T-helper 9 cell (primary cell): ENCODE measurements at places on chromosomes 5 and 9.
A peak's percentile ranks its signal among the peaks of the same experiment; 100 is the strongest.

- no peak for DNase-seq
These were observed 489.4 kb downstream of the ZNF608 start for GRCh38 chr5:124257048-124257447.

DNA sequence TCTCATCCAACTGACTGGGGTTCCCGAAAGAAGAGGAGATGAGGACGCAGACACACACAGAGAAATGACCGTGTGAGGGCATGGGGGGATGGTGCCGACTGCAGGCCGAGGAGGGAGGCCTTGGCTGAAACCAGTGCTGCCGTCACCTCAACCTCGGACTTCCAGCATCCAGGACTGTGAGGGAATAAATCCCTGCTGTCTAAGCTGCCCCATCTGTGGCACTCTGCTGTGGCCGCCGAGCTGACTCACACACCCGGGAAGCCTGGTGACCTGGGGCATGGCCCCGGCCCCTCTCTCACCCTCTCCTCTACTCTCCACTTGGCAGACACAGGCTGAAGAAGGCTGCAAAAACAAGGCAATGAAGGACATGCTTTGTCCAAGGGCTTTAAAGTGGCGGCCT is 4.4 kb upstream of the COL5A1 start:
- no peak for DNase-seq

GRCh38 chr9:90007516-90008440 is 403.0 kb downstream of the GADD45G start:
- DNase-seq: no peak

DNA sequence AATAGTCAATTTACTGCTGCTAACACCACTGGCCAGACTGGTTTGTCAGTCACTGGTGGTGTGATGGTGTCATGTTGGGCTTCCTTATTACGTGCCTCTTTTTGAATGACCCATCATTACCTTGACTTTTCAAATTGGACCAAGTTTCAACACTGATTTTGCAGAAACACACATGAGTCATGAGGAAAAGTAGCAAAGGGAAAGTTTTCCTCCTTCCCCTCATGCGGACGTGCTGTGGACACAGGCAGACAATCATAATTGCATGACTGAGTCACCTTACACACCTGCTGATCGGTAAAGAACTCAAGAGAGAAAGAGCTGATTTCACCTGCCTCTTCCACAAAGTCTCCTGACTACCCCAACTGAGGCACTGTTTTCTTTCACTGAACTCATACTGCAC is 324.5 kb downstream of the ARRDC3 start:
- no peak for DNase-seq

DNA sequence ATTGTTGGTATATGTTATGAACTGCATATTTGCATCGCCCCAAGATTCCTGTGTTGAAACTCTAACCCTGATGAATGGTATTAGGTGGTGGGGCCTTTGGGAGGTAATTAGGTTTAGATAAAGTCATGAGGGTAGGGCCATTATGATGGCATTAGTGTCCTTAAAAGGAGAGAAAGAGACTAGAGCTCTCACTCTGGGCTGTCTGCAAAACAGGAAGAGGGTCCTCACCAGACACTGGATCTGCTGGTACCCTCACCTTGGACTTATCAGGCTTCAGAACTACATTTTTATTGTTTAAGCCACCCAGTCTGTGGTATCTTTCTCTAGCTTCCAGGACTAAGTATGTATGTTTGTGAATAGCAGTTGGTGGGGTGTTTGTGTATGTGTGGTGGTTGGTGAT is 68.9 kb downstream of the MACIR start:
- DNase-seq: no peak

DNA sequence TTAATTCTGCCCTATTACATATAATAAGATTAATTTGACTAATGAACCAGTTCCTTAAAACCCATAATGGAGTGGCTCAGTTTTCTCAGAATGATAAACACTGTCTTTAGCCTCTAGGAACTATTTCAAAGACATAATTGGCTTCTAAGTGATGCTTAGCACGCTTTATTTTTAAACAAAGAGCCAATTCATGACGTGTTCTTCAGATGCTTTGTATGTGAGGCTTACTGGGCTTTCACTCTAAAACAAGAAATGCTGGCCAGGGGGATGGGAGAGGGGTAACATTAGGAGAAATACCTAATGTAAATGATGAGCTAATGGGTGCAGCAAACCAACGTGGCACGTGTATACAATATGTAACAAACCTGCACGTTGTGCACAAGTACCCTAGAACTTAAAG is 7.6 kb upstream of the SFXN1 start:
- no peak for DNase-seq

GRCh38 chr5:78953092-78953800 is 31.9 kb downstream of the ARSB start:
- no peak for DNase-seq

GRCh38 chr5:24353016-24353415 is 291.8 kb downstream of the CDH10 start:
- DNase-seq: no peak

DNA sequence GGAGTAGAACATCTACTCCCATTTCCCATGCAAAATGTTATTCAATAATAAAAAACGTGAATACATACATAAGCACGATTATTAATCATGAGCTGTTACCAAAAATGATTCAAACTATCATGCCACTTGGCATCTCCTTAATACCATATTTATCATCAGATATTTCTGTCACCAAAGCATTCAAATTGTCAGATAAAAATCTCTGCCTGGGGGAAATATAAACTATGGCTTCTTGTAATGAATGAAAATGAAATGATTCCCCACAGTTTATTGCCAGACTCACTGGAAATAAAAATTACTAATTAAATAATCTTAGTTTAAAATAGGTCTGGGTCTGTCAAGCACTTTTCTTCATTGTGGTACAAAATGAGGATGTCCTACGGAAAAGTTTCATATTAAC is 265.4 kb downstream of the EDIL3 start:
- DNase-seq: no peak

GRCh38 chr5:136164226-136164625 is 28.7 kb downstream of the SMIM32 start:
- DNase-seq: no peak

DNA sequence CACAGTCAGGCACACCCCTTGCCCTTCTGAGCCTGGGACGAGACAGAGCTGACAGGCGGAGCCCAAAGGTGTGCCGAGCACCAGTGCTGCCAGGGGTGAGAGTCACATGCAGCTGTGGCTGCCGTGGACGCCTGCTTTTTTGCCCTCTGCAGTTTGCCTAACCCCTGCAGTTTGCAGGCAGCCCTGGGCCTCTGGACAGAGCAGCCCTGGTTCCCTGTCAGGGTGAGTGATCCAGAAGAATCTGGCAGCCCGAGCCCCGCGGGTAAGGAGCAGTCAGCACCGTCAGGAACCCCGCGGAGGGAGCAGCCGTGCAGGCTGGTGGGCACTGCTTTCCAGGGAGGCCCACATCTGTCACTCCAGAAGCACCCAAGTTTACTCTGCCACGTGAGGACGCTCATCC is 30.3 kb downstream of the CEP72 start:
- DNase-seq: no peak

GRCh38 chr9:116042321-116042720 is 111.3 kb upstream of the PAPPA start:
- DNase-seq: no peak

- no peak for DNase-seq
These were observed 186.7 kb upstream of the SLC24A2 start for GRCh38 chr9:19975499-19975898.

DNA sequence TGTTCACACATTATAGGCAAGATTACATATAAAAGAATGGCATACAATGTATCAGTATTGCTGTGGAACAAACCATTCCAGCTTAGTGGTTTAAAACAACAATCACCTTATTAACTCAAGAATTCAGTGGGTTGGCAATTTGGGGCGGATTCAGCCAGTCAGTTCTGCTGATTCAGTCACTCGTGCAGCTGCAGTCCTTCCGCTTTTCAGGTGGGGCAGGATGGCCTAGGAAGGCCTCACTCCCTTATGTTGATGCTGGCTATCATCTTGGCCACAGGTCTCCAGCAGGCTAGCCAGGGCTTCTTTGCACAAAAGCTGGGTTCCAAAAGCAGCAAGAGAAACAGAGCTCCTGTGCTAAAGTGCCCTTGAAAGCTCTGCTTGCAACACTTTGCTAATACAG is 150.6 kb downstream of the MCTP1 start:
- no peak for DNase-seq

DNA sequence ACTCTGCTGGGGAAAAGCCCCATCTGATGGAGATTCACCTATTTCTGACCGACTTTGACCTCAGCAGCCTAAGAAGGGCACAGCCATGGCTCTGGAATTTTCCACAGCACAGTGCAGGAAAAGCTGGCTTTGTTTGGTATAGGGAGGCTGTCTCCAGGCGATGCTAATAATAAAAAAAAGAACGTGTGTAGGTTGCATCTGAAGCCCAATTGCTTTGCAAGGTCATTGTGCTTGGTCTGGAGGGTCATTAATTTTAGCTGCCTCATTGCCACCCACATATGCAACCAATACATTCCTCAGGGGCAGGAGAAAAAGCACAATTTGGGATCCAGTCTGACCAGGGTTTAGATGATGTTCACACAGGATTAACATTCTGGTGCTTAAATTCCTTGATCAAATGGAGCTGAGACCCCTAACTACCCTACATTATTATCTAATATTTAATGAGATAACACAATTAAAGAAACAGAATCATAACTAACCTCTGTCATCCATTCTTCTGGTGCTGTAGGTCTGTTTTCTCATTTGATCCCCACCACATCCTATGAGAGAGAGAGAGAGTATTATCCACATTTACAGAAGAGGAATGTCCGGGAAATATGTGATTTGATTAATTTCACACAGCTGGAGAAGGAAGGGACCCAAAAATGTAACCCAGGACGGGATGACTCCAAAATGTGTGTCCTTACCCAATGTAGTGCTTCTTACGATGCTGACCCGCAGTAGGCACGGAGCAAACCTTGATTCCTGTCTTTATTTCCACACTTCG is 175.9 kb downstream of the RFK start:
- DNase-seq: no peak

GRCh38 chr5:111201705-111202104 is 22.5 kb upstream of the CAMK4 start:
- DNase-seq: no peak

- no peak for DNase-seq
These were observed 16.2 kb downstream of the DIAPH1 start for GRCh38 chr5:141602606-141603005.

- no peak for DNase-seq
These were observed 32.7 kb downstream of the GRIA1 start for GRCh38 chr5:153523211-153523610.

- no peak for DNase-seq
These were observed 276.0 kb upstream of the DAP start for GRCh38 chr5:11037080-11037479.

- no peak for DNase-seq
These were observed 33.4 kb upstream of the TGFBR1 start for GRCh38 chr9:99071313-99072039.

GRCh38 chr9:108475813-108476212 is 380.0 kb downstream of the ACTL7B start:
- no peak for DNase-seq

DNA sequence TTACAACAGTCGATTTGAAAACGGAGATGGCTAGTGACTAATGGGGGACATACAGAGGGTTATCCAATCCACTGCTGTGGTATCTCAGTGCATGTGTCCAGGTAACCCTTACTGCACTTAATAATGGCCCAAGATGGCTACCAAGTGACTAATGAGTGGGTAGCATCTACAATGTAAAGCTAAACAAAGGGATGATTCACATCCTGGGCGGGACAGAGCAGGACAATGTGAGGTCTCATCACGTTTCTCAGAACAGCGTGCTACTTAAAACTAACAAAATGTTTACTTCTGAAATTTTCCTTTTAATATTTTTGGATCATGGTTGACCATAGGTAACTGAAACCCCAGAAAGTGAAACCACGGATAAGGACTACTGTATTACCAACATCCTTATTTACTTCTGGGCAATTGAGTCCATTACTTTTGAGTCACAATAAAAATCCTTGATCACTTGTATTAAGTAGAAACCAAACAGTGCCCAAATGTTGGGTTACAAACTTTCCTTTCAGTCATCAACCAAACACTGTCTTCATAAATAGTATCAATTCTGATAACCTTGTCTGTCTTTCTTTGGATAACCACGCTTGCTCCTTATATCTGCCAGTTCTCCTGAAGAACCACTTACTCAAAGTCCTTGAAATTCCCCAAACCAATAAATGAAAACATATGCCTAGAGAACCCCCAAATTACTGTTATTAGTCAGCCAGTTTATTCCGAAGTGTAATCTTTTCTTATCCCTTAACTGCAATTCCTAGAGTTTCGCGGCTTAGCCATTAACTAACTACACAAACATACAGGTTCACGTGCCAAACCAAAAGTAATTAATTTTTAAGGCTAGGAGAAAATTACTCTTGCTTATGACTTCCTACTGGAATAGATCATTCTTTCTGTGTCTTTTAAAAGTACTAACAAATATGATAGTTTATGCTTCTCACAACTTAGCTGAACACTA is 59.7 kb downstream of the ELL2 start:
- no peak for DNase-seq

- no peak for DNase-seq
These were observed 15.7 kb upstream of the AQP7 start for GRCh38 chr9:33418090-33418489.

DNA sequence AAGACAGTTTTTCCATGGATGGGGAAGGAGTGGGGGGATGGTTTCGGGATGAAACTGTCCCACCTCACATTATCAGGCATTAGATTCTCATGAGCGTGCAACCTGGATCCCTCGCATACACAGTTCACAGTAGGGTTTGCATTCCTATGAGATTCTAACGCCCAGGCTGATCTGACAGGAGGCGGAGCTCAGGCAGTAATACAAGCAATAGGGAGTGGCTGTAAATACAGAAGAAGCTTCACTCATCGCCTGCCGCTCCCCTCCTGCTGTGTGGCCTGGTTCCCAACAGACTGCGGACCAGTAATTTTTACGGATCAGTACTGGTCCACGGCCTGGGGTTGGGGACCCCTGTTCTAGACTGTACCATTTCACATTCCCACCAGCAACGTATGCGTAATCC is 68.3 kb upstream of the OTULINL start:
- DNase-seq: no peak

GRCh38 chr5:106017243-106017857 is 1653.4 kb downstream of the EFNA5 start:
- no peak for DNase-seq

DNA sequence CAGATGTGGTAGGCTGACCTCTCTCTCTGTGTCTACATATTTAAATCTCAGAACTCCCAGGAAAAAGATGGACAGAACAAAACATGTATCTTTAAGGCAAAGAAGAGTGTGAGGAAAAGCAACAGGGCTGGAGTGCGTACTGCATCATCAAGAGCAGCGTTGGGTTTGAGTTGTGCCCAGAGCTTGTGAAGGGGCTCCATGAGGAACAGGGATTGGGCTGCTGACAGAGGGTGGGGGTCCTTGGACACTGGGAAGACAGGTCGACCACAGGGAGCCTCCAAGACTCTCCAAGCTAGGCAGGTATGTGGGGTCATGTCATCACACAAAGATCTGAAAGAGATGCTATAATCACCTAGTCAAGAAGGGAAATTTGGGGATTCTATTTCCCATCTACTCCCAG is 309.9 kb downstream of the IRX1 start:
- no peak for DNase-seq

- peak; percentile 5 for DNase-seq
These were observed at the start of gene PHF24 for GRCh38 chr9:34957492-34958410. PHF24 (plus strand) TSS chr9:34958285; CDS start chr9:34971299, 13,014 bp downstream.
